ENCODE measurements at places on chromosomes 6 and 20.

- DNase-seq = no peak
Measured at GRCh38 chr20:46575937-46576461, 25.5 kb upstream of the OCSTAMP start.

DNA sequence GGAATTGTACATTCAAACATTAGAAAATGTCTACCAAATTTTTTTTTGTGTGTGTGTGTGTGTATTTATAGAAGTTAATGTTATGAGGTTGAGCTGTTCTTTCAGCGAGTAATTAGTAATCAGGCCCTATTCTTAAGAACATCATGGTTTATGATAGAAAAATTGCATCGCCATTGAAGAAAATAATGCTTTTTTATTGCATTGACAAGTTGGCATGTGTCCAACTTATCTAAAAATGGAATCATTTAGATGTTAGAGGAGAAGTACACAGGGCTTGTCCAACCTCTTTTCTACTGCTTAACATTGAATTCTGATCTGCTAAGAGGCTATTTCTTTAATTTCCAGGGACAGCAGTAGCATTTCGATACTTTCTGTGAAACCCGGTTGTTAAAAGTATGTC, 61.6 kb upstream of the ADGRG6 start:
- no peak for DNase-seq

DNA sequence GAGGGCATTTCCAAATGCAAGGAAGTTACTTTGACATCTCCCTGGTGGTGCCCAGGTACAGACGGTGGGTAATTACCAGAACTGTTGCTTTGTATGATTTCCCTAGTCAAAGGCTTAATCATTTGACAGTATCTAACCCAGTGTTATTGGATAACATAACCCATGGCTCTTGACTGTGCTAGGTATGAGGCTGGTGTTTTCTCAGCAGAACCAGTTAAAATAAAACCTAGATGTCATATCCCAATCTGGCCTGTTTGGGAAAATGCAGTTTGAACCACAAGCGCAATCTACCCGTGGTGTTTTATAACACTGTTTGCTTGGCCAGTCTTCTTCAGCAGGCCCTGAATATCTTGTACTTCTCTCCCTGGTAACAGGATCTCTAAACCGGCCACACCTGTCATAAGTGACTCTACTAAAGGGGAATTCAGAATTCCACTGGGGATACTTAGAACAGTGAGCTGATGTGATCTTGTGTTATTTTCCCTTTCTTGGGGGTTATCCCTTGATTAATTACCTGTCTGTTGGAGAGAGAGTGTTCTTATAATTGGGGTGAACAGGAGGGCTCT, 32.8 kb downstream of the PPP1R14C start:
- DNase-seq = no peak

GRCh38 chr6:160174681-160175080, 53.1 kb downstream of the SLC22A1 start:
- DNase-seq = no peak

DNA sequence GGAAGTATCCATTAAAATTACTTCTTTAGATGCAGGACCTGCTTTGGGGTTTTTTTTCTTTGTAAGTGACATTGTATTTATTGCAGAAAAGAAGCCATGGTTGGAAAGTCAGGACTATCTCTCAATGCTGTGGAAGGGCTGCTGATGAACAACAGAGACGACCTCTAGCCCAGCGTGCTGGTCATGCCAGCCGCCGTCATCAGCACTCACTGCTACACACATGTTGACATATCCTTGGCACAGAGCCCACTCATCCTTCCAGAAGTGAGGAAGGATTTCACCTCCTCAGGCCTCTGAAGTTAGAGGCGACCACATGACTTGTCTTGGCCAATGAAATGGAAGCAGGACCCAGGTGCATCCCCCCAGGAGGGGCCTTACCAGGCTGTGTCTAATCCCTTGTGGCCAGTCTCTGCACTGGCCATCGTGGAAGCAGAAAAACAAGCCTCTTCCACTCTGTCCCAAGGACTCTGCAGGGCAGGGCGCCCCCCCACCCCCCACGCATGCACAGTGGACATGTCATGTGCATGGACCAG, 343.5 kb downstream of the TAF4 start:
- no peak for DNase-seq

DNA sequence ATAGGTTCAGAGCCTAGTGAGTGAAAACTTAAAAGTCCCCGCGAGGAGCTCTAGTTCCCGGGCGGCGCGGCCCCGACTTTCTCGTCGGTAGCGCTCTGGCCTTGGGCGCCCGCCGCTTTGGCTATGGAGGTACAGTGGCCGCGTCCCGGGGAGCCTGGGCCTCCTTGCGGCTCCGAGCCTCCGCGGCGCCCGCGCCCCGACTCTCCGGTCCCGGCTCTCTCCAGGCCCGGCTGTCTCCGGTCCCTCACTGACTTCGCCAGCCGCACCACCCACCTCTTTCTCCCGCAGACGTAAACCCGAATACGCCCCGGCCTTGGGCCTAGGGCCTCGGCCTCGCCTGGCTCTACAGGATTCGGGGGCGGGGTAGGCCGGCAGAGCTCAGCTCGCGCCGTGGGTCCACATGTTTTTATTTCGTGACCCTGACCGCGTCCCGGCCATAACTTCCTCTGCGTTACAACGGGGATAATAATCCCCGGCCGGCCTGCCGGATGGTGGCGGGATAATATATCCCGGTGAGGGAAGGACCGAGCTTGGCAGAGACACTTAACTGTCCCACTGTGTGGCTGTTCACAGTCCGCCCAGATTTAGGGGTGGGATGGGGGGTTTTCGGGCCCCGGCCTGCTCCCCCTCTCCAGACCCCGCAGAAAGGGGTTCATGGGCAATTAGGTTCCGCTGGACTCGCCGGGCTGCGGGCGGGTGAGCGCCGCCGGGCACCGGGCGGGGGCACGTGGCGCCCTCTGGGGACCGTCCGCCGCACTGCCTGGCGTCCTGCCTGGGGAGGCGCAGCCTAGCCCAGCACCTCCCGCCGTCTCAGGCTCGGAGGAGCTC, 10.0 kb upstream of the TBX18 start:
- no peak for DNase-seq

GRCh38 chr6:169158174-169158573, 95.5 kb downstream of the THBS2 start:
- no peak for DNase-seq

DNA sequence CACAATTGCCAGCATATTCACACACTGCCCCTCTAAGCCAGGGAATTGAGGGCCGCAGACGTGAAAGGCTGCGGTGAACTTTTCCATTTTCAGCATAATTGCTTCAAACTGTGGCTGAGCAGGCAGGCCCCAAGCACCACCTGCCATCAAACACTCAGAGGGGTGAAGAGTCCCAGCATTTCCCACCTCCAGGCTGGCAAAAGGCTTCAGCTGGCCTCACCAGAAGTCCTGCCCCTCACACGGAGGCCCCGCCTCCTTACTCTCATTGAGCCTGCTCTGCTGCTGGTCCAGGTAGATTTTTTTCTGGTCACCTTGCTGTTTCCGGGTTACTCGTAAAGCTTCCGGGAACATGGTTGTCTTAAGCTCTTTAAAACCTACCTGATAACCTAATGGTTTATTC, 52.0 kb upstream of the PRELID3B start:
- DNase-seq = no peak

DNA sequence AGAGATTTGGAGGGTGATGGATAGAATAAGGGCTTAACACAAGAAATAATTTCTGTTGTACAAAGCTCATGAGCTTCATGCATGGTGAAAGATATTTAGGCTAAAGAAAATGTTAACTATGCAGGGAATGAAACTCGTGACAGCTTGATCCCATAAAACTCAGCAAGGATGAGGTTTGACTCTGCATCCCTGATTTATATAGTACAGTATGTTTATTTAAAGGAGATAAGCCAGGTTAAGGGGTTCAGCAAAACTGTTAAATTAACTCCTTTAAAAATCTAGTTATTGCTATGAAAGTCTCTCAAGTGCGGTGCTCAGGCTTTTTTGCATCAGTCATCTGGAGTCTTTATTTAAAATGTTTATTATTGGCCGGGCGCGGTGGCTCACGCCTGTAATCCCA, 326.4 kb downstream of the LAMA2 start:
- no peak for DNase-seq

GRCh38 chr6:109059571-109060021, 35.0 kb downstream of the SESN1 start:
- DNase-seq = no peak

DNA sequence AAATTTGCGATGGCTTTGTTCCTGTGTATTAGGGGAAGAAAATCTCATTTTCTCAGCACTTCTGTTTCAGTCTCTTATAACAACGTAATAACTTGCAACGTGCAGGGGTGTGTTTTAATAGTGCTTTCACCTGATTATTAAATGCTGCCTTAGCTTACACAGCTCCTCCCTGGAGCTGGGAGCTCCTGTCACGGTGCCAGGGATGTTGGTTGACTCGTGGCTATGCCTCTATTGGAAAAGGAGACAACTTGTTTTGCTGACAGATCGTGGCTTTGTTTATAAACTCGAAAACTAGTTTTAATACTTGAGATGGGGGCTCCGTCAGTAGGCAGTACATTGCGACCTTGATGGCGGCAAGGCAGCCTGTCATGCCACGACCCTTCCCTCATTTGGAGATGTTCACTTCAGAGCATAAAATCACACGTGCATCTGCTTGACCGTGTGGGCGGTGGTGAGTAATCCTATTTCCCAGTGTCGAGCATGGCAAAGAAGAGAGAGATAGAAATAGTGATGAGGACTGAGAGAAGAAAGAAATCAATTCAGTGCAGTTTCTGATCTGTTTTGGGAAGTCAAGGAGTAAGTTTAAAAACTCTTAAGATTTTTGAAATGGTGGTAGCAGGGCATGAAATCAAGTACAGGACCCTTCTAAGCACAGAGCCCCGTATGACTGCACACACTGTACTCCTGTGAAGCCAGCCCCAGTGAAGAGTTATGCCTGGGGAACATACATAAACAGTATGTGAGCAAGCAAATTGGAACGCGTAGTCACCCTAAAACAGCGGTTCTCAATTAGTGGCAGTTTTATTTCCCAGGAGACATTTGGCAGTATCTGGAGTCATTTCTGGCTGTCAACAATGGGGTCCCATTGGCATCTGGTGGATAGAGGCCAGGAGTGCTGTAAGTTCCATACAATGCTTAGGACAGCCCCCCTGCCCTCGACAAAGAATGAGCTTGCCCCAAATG, 147.2 kb downstream of the DOK5 start:
- DNase-seq = no peak

DNA sequence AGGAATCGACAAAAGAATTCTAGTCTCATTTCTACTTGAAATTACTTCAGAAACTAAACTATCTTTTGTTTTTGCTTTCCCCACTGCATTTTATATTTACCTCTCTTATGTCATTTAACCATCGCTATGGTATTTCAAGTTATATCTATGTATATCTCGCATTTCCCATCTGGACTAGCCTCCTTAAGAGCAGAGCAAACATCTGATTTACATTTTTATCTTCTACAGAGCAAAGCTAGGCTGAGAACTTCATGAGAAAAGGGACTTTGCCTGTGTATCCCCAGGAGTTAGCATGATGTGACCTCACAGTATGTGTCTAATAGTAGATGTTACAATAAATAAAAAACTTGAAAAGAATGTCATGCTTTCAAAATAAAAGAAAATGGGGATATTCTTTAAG, 201.2 kb downstream of the PTPRK start:
- DNase-seq = no peak

DNA sequence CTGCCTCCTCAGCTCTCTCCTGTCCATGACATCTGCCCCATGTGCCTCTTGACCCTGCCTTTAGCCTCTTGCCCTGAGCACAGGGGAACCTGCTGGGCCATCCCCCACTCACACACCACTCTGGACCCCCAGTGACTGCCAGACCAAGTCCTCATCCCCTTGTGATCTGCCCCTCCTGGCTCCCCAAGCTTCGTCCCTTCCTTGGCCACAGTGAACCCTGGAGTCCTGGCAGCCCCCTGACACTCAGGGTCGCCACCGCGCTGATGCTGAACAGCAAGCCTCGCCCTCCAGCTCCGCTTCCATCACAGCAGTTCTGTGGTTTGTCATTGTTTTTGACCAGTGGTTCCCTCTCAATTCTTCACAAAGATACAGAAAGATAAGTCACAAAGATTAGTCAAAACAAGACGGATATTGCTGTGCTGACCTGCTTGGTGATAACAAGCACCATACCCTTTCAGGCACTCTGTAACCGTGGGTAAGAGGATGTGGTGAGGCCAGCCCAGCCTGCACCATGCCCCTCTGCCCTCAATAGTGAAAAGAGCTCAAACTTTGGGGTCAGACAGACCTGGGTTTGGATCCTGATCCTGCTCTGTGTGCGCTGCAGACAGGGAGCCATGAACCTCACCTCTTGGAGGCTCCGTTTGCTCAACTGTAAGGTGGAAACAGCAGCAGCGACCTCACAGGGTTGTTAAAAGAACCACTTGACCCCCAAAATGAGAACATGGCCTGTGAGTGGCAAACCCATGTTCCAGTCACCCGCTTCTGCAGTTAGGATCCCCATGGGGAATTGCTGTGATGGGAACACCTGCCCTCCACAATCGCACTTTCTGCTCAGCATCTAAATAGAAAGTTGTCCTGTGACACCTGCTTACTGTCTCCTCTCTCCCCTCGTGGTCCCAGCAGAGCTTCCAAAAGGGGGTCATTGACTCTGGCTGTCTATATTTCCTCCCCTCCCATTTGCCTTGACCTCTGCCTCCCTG, 114.5 kb downstream of the TOX2 start:
- DNase-seq = no peak

DNA sequence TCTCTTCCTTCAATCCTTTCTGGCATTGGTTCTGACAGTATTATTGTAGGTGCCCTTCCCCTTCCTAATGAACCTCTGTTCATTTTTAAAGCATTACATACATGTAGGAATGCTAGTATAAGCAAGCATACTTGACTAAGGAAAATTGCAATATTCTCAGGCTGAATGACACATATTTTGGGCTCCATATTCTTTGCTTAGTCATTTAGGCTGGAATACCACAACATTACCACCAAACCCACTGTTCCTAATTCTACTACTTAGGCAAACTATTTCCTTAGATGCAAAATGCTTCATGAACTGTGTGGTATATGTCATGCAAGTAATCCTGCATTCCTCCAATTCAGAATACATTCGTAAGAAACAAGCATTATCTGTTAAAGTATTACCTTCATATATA, 113.9 kb downstream of the PRDM1 start:
- DNase-seq = no peak

DNA sequence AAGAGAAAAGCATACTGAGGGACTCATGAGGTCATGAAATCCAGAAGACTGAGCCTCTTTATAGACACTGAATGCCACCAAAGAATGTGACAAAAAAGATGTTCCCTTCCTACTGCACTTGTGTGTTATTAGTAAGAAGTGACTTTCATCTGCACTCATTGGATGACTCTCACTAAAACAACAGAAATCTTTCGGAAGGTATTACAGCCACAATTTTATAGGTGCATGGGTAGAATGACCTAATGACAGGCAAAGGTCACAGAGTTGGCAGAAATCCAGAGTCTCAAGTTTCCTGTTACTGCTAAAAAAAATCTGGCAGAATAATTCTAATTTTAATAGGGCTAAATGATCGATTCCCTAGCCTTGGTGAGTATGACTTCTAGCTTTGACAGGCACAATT, 13.3 kb downstream of the PKHD1 start:
- no peak for DNase-seq

- no peak for DNase-seq
Measured at GRCh38 chr6:17062871-17063440, 38.9 kb upstream of the STMND1 start.

- DNase-seq = no peak
Measured at GRCh38 chr6:33416386-33417127, 1.4 kb downstream of the CUTA start.
